Right lobe of liver (tissue), 6 donors: ENCODE measurements at places on chromosomes 6 and 20.

- DNase-seq = no peak
Observed at GRCh38 chr20:8385247-8385646, 253.2 kb downstream of the PLCB1 start.

GRCh38 chr6:26158076-26158580 lies 70.9 kb downstream of the HFE start:
- peak; percentile 84 for DNase-seq

- no peak for DNase-seq
Observed at GRCh38 chr6:132932588-132932987, 118.2 kb downstream of the RPS12 start.

GRCh38 chr20:43849496-43850186 lies 65.0 kb upstream of the TOX2 start:
- DNase-seq = peak; percentile 45

- DNase-seq = peak; percentile 63
Observed at GRCh38 chr6:51959744-51960383, 127.5 kb downstream of the PKHD1 start.

GRCh38 chr6:163530406-163530805 lies 115.9 kb downstream of the QKI start:
- no peak for DNase-seq

- no peak for DNase-seq
Observed at GRCh38 chr6:90898763-90899162, 311.9 kb upstream of the MAP3K7 start.

DNA sequence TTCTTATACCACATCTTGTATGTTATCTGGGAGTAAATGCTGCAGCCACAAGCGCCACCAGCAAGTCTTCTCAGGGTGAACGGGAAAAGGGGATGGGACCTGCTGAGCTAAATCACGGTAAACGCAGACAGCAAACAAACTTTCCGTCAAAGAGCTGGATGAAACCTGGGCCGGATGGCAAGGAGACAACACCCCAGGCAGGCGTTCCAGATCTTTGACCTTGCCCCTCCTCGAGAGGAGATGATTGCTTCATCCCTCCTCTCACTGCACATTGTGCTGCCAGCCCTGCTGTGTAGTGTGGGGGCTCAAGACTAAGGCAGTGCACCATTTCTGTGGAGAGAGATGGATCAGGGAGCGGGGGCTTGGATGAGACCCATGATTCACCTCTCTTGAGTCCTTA lies 9.8 kb downstream of the RAET1E start:
- no peak for DNase-seq

DNA sequence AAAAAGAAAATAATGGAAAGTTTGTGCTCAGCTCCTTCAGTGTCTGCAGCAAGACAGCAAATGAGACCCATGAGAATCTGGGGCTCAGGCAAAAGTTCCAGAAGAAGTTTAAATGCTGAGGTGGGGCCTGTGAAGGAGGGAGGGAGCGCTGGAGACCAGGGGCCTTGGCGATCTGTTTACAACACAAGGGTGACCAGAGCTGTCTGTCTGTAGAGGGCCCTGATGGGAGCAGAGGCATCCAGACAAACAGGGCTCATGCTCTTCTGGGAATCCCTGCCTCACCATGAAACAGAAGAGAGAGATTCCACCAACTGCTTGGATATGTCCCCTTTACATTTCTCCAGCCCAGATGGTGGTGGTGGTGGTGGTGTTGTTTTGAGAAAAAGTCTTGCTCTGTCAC lies 79.3 kb upstream of the SHLD1 start:
- no peak for DNase-seq

DNA sequence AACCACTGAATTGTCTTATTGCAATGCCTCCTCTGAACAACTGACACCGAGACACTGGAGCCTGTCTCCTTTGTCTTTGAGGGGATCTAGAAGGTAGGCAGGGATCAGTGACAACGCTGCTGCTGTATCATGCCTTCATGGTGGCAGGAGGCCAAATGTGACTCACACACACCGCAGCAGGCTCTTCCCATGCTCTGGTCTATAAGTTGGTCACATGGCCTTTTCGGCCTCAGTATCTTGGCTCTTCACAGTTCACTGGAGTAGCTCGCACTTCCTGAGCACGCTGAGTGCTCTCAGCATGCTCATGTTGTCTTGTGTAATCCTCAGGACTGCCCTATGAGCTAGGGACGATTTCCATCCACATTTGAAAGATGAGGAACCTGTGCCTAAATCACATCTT lies 167.4 kb upstream of the PCSK2 start:
- no peak for DNase-seq

DNA sequence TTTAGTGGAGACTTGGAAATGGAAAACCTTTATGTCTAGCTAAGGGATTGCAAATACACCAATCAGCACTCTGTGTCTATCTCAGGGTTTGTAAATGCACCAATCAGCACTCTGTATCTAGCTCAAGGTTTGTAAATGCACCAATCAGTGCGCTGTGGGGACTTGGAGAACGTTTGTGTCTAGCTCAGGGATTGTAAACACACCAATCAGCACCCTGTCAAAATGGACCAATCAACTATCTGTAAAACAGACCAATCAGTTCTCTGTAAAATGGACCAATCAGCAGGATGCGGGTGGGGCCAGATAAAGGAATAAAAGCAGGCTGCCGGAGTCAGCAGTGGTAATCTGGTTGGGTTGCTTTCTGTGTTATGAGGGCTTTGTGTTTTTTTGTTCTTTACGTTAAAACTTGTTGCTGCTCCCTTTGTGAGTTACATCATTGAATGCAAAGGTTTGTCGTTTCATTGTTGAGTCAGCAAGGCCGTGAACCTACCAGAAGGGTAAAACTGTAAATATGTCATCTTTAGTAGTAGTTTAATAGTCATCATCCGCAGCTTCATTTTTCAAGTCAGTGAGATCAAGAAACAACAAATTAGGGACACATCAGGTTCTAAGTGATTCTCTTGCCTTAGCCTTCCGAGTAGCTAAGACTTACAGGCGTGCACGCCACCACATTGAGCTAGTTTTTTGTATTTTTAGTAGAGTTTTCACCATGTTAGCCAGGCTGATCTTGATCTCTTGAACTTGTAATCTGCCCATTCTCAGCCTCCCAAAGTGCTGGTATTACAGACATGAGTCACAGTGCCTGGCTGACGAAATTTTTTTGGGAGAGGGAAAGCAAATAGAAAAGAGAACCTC lies 22.7 kb upstream of the NUP153 start:
- no peak for DNase-seq

GRCh38 chr6:85600713-85601313 lies 7.2 kb upstream of the SNX14 start:
- no peak for DNase-seq

GRCh38 chr6:157763129-157763903 lies 59.7 kb upstream of the SNX9 start:
- peak; percentile 80 for DNase-seq

- no peak for DNase-seq
Observed at GRCh38 chr20:34952671-34953070, 2.9 kb downstream of the GSS start.

DNA sequence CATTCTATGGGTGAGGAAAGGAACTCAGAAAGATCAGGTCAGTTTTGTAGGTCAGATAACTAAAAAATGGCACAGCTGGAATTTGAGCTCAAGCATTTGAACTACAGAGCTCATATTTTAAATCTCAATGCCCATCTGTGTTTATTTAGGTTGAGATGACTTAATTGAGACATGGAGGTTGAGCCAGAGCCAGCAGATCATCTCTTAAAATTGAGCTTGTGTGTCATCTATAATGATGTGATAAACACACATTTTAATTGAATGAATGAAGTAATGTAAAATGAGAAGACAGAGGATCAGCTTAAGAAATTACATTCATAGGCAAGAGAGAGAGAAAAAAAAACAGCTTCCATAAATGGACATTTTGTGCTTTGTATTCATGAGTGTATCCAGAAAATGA lies 3.7 kb downstream of the MANEA start:
- no peak for DNase-seq

DNA sequence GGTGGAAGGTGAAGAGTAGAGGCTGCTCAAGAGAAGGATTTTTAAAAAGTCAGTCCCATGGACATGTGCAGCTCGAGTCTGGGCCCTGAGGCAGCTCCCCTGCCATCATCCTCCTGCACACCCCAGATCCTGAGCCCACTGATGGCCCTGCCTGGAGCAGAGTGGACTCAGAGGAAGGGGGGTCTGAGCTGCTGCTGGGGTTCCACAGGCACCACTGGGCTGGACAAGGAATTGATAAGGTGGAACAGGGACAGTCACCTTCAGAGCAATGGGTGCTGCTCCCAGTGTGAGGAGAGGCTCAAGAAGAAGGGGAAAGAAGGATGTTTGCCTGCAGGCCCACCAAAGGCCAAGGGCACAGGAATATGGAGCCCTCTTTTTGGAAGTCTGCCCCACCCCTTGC lies 6.2 kb downstream of the ULBP2 start:
- DNase-seq = no peak

DNA sequence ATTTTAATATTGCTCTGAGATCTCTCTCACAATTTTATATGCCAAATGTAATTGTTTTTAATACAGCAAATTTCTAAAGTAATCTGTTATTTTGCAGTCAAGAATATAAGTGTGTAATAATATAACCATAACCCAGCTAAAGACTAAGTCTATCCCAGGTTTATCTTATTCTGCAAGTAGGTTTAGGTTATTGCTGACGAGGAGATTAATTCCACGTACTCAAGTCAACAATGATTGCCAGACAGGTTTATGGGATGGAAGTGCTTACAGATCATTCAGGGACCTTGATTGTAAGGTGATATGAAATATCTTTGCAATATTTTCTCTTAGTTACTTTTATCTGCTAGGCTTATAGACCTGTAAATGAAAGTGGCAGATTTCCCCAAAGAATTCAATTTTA lies 698.3 kb downstream of the HDGFL1 start:
- no peak for DNase-seq

DNA sequence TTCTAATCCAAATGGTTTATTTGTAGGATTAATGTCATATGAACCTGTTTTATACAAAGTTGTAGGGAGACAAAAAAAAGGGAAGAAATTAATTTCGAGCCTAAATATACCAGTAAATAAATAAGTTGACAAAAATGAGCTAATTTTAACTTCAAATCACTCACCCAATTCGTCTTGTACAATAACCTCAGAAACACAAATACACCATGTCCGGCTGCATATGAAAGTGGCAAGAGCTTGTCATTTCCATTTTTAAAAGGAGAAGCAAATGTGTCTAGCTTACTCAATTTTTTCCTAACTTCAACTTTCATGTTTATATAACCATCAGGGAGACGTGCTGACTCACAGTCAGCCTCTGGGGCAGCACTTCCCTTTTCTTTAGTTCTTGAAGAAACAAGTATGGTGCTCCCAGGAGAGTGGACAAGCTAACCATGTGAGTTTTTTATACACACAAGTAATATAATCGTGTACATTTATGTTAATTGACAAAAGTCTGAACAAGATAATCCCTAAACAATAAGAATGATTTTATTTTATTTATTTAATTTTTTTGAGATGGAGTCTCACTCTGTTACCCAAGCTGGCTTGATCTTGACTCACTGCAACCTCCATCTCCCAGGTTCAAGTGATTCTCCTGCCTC lies 55.5 kb upstream of the SGK1 start:
- DNase-seq = no peak

GRCh38 chr20:38050686-38051085 lies 17.1 kb downstream of the RPRD1B start:
- no peak for DNase-seq

GRCh38 chr20:16216227-16216913 lies 356.9 kb downstream of the KIF16B start:
- no peak for DNase-seq

DNA sequence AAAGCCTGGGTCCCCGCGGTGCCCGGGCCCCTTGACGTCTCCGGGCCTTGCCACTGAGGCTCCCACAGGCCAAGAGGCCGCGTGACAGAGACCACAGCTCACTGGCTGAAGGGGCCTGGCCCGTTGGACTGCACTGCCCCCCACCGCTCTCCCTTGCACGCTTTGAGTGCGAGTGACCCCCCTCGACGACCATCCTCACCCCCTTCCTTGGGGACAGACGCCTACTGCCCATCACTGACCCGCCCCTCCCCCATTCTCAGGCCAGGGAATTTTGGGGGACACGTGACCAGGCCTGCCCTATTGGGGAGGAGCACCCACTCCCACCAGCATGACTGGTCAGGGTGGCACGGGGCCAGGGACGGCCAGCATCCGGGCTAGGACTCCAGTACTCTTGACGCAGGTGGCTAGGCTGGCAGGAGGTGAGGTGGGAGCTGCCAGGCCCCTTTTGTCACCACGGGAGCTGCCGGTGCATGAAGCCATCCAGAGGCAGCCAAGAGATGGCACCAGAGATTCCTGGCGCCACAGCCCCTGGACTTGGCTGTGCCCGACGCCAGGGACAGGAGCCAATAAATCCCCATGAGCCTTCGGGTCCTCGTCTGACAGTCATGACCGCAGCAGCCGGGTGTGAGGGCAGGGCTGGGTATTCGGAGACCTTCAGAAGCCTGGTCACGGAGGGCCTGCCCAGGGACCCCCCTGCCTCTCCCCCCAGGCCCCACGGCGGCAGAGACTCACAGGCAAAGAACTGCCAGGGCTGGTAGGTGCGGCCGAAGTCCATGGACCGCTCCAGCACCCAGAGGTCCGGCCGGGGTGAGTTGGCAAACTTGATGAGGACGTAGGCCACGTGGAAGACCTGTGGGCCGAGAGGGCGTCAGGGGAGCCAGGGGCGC lies 14.5 kb downstream of the LAMA5 start:
- peak; percentile 91 for DNase-seq

DNA sequence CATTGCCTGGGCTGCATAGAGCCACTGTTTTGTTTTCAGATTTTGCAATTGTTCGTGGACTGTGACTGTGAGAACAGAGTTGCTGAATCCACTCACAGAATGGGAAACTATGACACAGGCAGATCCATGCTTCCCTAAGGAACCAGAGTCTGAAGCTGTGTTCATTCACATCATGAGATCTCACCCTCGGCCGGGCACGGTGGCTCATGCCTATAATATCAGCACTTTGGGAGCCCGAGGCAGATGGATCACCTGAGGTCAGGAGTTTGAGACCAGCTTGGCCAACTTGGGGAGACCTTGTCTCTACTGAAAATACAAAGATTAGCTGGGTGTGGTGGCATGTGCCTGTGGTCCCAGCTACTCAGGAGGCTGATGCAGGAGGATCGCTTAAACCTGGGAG lies 139.2 kb upstream of the SALL4 start:
- no peak for DNase-seq

GRCh38 chr20:64114356-64114971 lies 7.1 kb upstream of the NPBWR2 start:
- peak; percentile 44 for DNase-seq

DNA sequence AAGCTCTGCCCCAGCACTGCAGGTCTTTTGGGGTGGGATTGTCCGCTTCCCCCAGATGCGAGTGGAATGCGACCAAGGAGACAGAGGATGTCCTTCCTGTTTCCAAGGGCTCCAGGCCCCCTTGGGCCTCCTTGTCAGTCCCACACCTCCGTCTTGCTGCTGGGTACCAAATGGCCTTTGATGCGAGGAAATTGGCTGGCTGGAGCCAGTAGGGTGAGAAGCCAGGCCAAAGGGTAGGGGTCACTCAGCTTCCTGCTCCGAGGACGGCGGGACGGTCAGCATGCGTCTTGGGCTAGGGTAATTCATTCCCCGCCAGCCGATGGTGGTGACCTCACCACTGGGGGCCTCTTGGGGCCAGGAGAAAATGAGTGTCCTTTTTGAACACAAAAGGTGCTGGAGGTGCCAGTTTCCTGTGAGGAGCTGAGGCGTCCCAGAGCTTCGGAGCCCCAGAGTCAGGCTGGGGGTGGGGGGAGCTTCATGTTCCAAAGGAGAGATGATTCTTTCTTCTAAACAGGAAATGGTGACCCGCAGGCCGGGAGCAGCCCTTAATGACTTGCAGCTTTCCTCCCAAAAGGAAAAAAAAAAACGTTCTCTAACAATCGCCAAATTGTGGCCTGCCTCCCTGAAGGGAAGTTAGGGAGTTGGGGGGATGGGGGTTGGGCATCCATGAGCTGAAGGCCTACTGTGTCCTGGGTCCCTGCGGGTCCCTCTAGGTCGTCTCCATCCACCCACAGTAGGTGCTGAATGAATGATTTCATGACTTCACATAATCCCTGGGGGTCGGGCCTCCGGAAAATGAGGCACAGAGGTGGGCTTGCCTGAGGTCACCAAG lies 6.7 kb downstream of the SNAI1 start:
- peak; percentile 56 for DNase-seq
